NCI-H774 (cell line): ENCODE measurements at places on chromosomes 7 and 10.

DNA sequence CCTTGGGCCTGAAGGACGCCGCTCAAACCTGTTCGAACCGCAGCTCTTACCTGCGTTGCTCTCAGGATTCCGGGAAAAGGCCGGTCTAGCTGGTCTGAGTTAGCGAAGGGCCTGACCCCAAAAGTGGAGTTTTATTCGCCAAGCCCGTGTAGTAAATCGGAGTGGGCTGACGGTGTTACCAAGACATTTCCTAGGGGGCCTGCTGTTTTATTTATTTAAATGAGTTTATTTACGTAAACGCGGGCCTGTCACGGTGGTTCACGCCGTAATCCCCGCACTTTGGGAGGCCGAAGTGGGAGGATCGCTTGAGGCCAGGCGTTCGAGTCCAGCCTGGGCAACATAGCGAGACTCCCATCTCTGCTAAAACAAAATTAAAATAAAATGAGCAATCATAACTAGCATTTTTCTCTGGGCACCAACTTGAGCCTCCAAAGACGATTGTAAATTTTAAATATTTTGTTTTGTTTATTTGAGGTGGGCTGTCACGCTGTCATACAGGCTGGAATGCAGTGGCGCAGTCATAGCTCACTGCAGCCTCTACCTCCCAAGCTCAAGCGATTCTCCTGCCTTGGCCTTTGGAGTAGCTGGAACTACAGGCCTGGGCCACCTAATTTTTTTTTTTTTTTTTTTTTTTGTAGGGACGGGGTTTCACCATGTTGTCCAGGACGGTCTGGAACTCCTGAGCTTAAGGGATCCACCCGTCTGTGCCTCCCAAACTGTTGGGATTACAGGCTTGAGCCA lies 903 bp downstream of the ZNF655 start:
- no peak for DNase-seq

DNA sequence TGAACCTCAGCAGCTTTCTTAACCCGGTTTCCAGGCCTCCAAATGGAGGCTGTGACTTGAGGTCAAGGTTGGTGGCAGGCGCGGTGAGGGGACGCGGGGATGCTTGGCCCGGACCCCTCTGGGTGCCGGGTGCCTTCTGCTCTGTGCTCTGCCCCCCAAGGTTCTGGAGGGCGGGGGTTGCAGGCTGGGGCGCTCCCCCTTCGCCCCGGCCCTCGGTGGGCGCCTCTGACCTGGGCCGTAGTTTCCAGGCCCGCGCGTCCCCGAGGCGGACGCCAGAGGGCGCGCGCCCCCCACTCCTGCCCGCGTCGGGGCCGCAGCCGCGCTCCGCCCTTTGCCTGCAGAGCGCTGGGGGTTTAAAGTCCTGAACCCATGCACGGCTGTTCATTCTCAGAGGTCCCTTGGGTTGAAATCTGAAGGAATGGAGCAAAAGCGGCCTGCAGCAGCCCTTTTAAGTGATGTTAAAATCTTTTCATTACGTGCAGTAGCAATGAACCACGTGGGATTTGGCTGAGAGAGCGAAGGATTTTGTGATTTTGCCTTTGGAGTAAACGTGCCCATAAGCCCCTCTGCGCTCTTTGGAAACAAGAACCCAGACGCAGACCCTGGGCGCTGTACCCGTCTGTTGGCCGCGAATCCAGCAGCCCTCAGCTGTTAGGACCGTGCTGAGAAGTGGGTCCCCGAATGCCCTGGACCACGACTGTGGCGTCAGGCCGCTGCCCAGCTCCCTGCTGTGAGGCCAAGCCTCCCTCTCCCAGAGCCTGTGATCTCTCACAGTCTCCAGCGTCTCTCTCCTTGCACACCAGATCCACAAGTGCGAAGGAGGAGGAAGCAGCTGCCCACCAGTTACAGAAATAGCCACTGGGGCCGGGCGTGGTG lies 135.0 kb downstream of the ACTR3B start:
- peak; percentile 2 for DNase-seq

DNA sequence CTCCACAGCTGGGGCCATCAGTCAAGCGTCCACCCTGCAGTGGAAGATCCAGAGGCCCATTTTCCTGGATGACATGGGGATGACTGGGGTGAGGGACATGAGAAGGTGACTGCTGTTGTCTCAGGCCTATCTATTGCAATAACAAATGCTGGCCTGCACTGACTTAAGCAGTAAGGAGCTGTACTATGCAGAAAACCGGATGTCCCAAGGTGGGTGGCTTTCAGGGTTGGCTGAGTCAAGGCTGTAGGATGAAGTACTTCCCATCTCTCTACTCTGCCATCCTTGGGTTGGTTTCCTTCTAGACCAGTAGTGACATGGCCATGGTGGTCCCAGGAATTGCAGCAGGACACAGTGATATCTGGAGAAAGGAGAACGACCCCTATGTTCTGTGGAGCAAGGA lies 48.1 kb downstream of the NEURL1 start:
- DNase-seq = no peak

DNA sequence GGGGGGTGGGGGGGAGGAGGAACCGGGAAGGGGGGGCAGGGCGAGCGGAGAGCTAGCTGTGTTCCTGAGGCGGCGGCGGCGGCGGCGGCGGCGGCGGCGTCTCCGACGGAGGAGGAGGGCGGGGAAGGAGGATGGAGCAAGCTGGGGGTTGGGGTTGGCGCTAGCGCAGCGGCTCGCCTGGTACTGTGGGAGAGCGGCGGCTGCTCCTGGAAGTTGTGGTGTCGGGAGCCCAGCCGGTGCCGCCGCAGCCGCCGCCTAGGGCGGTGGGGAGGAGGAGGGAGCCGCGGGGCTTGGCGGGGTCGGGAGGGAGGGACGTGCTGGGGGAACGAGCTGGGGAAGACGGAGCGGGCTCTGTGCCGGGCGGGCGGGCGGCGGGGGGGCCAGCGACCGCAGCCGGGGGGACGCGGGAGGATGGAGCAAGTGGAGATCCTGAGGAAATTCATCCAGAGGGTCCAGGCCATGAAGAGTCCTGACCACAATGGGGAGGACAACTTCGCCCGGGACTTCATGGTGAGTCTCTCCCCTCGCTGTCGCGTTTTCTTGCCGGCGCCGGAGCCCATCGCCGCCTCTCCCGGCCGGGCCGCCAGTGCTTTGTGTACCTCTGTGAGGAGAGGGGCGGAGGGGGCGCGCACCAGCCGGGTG lies at the start of gene PTPN12:
PTPN12 (plus strand) TSS at position 160 of the 642 bp plus-strand sequence; CDS start at position 412, 252 bp downstream.
- peak; percentile 69 for DNase-seq

- no peak for DNase-seq
Measured at GRCh38 chr7:134278502-134279153, 38.1 kb downstream of the SLC35B4 start.

- DNase-seq = no peak
Measured at GRCh38 chr7:156113731-156114130, 301.5 kb upstream of the SHH start.

- no peak for DNase-seq
Measured at GRCh38 chr10:61110188-61110844, 166.3 kb upstream of the RHOBTB1 start.

DNA sequence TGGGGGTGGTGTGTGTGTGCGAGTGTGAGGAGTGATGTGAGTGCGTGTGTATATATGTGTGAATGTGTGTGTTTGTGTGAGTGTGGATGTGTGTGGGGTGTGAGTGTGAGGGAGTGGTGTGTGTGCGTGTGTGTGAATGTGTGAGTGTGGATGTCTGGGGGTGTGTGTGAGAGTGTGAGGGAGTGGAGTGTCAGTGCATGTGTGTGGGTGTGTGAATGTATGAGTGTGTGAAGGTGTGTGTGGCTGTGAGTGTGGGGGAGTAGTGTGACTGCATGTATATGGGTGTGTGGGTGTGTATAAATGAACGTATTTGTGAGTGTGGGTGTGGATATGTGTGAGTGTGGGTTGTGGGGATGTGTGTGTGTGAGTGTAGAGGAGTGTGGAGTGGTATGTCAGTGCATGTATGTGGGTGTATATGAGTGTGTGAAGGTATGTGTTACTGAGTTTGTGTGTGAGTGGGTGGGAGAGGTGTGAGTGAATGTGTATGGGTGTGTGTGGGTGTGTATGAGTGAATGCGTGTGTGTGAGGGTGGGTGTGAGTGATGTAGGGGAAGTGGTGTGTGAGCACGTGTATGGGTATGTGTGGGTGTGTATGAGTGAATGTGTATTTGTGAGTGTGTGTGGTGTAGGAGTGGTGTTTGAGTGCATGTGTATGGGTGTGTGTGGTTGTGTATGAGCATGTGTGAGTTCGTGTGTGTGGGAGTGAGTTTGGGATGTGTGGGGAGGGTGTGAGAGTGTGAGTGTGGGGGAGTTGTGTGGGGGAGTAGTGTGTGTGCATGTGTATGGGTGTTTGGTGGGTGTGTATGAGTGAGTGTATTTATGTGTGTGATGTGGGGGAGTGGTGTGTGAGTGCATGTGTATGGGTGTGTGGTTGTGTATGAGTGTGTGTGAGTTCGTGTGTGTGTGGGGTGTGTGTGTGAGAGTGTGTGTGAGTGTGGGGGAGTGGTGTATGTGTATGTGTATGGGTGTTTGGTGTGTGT lies 28.5 kb upstream of the NUB1 start:
- no peak for DNase-seq

GRCh38 chr10:29007748-29008610 lies 280.9 kb upstream of the LYZL1 start:
- DNase-seq = no peak

GRCh38 chr10:80259405-80259871 lies 30.0 kb downstream of the MAT1A start:
- DNase-seq = no peak

DNA sequence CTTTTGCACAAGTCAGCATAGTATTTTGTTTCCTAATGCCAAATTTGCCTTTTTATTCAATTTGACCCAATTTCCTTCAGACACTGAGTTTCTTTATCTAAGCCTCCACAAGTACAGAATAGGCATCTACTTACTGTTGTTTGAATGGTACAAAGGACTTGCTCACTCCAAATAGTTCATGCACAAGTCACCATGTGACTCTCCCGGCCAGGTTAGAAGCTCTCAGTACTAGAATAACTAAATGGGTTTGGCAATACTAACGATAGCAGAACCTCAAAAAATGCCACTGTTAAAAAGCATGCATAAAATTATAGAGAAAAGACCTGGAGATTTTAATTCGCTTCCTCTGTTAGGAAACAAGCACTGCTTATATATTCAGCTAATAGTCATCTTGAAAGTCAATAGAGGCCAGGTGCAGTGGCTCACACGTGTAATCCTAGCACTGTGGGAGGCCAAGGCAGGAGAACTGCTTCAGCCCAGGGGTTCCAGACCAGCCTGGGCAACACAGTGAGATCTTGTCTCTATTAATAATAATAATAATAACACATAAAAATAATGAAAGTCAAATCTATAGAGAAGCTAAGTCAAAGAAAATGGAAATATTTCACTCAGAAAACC lies 335.8 kb upstream of the MBL2 start:
- DNase-seq = no peak

- DNase-seq = no peak
Measured at GRCh38 chr7:138212314-138212713, 136.1 kb downstream of the AKR1D1 start.

DNA sequence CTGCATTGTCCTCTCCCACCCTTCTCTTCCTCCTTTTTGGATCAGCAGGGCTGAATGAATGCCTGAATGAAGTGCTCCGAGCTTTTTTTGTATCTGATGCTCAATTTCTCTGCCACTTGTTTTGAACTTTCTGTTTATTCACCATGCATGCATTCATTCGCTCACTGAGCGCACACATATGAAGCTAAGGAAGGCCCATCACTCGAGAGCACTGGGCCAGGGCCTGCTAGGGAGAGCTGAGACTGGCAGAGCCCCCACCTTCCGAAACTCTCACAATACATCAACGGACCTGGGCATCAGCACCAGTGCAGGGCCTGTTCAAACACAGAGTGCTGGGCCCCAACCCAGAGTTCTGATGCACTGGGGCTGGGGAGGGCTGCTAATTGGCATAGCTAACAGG lies 45.7 kb downstream of the RPS24 start:
- no peak for DNase-seq

DNA sequence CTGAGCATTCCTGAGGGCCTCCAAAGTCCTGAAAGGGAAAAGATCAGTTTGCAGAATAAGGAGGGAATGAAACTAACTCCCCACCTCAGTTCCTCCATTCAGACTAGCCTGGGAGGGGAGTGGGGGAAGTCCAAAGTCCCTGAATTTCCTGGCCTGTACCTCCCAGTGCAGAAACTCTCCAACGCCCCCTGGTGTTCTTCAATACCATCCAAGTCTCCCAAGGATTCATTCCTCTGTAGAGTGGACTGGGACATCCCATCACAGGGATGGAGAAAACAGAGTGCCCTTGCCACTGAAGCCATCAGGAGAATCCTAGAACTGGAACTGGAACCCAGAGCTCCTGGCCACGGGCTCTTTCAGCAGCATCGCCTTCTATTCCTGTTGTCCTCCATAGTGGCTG lies 1.6 kb upstream of the COL13A1 start:
- DNase-seq = no peak

- no peak for DNase-seq
Measured at GRCh38 chr7:142420554-142421362, 162.9 kb upstream of the PRSS58 start.

DNA sequence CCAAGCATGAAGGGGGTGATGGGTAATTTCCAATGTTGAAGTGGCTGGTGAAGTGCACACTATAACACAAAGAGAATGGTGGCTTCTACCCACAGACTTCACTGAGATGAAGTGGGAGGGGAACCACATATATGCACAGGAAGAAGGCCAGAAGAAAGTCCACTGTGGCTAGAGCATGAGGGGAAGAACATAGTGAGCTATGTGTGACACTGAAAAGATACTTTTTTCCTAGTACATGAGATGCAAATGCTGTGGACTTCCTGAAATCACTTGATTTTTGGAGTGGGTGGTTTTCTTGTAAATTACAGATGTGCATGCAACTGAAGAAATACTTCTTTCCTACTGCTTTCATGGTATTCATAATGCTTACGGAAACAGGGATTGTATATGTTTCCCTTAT lies 115.6 kb upstream of the PHYHIPL start:
- no peak for DNase-seq

DNA sequence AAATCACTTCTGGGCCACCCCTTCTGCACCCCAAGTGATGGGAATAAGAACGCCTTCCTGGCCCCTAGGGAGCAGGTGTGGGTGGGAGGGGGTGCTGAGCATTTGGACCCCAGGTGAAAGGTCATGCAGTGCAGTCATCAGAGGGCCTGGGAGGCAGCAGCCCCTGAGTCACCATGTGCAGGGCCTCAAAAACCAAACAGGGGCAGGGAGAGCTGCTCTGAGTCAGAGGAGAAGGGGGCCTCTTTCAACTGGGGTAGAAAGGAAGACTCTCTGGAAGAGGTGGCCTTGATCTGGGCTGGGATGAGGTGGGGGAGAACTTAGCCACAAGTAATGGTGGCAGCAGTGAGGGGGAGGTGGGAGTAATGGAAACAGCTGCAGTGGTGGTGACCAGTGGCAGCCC lies 164.3 kb downstream of the BUB3 start:
- no peak for DNase-seq

DNA sequence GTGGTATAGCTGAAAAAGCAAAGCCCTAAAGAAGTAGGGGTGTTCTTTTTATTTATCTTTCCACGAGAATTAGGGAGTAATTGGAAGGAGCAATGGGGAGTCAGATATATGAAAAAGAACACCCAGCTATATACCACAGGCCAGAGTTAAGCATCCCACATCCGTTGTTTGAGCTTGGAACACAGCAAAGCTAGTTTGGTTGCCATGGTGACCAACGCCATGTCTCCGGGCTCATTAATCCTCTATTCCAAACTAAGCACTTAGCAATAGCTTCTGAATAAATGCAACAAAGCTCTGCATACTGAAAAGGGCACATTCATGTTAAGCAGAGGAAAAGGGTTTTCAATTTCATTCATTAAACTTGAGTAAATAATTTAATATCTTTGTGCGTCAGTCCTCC lies 23.5 kb downstream of the ASB4 start:
- peak; percentile 86 for DNase-seq

- DNase-seq = no peak
Measured at GRCh38 chr7:39589323-39590111, 23.3 kb downstream of the YAE1 start.
